ENCODE measurements at places on chromosomes 6 and 20.

GRCh38 chr6:24666097-24666640 lies 530 bp downstream of the TDP2 start:
- peak; percentile 4 for DNase-seq

DNA sequence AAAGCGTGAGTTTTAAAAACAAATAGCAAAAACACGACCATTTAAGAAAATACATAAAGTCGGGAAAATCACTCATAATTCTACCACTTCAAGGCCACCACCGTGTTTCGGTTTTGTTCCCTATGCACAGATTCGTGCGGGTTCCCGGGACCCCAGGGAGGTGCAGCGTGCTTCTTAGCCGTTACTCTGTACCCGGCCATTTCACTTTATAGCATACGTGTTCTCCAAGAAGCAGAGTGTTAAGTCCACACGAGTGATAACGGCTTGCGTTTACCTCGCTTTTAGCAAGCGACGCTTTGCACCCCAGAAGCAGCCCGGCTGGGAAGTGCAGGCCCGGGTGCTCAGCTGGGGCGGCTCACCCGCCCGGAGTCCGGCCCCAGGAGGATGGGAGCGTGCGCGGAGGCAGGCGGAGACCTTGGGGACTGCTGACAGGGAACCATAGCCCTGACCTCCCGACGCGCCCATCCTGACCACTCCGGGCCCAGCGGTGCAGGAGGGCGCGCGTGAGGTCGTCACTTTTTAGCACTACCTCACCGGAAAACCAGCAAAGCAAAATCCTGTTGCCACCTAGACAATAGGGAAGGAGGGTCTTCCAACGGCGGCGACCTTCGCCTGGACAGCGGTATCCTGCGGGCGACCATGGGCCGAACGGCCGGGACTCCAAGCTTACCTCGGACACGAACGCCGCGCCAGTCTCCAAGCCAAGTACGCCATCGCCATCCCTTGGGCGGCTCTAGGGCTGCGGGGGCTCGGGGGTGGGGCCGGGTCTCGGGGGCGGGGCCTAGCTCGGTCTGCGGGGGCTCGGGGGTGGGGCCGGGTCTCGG lies at the start of gene ECI2:
TSS of gene ECI2 (minus strand) at position 735 of the 824 bp plus-strand sequence. CDS start at position 720, 15 bp downstream.
- no peak for DNase-seq

GRCh38 chr20:63635431-63636141 lies 8.7 kb upstream of the GMEB2 start:
- no peak for DNase-seq

GRCh38 chr6:41723530-41724227 lies 11.7 kb downstream of the TFEB start:
- DNase-seq: no peak

- DNase-seq: no peak
Measured at GRCh38 chr6:78909391-78909790, 42.0 kb downstream of the IRAK1BP1 start.

DNA sequence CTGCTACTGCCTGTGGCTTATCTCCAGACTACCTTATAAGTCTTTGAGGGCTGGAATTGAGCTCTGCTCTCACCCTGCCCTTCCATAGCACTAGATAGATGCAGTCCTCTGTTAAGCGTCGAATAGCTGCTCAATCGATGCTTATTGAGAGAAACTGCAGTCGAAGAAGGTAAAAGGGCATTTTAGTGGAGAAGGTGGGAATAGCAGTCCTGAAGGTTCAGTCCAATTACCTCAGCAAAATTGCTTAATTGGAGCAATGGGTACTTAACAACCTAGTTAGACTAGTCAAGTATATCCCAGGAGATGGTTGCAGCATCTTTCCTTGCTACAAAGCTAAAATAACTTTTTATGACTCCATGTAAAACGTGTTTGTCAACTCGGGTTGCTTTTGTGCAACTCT lies 66.8 kb upstream of the NT5E start:
- DNase-seq: no peak

GRCh38 chr6:157514659-157515496 lies 133.9 kb downstream of the ZDHHC14 start:
- no peak for DNase-seq

- no peak for DNase-seq
Measured at GRCh38 chr6:31345026-31345730, 11.8 kb downstream of the HLA-B start.

- no peak for DNase-seq
Measured at GRCh38 chr6:37868447-37868825, 48.9 kb downstream of the ZFAND3 start.

- DNase-seq: no peak
Measured at GRCh38 chr20:52824494-52825216, 147.5 kb upstream of the TSHZ2 start.

Measured in stimulated activated CD4-positive, alpha-beta T cell treated with anti-CD3 and anti-CD28 coated beads, Interleukin-1b, Interleukin-23, amount 100 ng/mL, for 24 hours (primary cell).